ENCODE measurements at places on chromosomes 7 and 10. TPM values are rescaled to one million over a fixed set of nuclear protein-coding genes. Genes with fewer than 3 reads are reported as not detected.

DNA sequence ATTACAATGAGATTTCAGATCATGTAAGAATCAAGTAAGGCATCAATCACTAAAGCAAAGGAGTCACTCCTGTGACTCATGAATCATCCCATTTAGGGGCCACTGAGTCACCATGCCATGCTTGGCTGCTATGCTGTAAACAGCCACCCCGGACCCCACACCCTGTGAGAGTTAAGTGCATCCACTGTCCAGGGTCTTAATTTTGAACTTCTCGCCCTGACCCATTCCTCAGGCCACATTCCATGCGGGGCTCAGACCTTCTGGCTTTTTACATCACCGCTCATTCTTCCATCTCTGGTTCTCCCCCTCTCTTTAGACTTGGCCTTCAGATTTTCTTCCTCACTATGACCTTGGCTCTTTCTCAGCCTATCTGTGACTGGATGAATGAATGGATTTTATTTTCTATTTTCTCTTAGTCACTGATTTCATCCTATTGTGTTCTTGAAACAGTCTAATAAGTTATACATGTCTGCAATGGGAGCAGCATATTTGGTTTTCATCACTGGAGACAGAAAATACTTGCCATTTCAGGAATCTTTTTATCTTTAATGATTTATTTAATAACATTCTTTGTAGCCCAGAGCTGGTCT lies 239.6 kb downstream of the SKIDA1 start:
- no peak for DNase-seq

GRCh38 chr7:125930848-125931247 lies 1001.2 kb upstream of the POT1 start:
- no peak for DNase-seq

- DNase-seq, result no peak
Observed at GRCh38 chr7:136336932-136337331, 359.8 kb upstream of the MTPN start.

DNA sequence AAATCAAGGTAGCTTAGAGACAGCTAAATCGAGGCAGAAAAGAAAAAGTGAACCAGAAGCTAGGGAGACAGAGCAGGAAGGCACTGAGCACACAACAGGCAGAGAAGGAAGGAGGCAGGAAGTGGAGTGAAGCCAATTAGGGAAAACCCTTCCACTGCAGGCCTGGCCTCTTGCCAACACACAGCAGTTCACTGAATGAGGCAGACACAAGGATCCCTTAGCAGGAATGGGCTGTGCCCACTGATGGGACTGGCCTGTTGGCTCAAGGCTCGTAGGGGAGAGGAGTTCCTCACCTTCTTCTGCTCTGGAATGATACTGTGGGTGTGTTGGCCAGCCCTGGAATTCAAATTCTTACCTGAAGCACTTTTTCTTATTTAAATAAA lies 220.3 kb upstream of the STK17A start:
- no peak for DNase-seq

DNA sequence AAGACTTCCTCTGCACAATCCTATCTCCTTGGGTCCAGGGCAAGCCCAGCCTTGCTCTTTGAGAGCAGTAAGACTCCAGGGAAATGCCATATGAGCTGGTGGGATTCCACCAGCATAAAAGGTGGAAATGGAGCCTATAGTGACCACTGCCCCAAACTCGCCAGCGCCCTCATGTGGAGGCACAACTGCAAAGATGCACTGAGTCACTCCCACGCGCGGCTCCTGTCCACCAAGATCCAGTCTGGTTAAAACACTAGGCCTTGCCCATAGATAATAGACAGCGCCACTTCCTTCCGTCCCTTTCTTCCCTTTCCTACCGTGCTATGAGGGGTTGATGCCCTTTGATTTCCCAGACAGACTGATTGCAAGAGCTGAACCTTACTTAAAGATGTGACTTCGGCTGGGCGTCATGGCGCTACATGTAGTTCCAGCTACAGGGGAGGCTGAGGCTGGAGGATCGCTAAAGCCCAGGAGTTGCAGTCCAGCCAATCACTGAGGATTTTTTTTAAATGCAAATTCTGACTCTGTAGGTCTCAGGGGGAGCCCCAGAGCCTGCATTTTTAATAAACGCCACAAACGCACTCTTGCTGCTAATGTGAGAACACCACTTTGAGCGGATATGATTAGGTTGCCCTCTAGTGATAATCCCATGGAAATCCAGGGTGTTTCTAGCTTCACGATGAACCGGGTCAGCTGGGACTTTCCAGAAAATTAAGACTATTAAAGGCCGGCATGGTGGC lies 136.5 kb downstream of the EPC1 start:
- peak; percentile 75 for DNase-seq

- DNase-seq, result peak; percentile 74
Observed at GRCh38 chr7:73701357-73701995, 18.0 kb downstream of the STX1A start.

GRCh38 chr7:2759736-2760097 lies 71.7 kb downstream of the AMZ1 start:
- no peak for DNase-seq

- DNase-seq, result peak; percentile 98
Observed at GRCh38 chr10:12333380-12334185, 15.8 kb upstream of the CAMK1D start.

- DNase-seq, result no peak
Observed at GRCh38 chr7:40945788-40946187, 757.1 kb downstream of the INHBA start.

DNA sequence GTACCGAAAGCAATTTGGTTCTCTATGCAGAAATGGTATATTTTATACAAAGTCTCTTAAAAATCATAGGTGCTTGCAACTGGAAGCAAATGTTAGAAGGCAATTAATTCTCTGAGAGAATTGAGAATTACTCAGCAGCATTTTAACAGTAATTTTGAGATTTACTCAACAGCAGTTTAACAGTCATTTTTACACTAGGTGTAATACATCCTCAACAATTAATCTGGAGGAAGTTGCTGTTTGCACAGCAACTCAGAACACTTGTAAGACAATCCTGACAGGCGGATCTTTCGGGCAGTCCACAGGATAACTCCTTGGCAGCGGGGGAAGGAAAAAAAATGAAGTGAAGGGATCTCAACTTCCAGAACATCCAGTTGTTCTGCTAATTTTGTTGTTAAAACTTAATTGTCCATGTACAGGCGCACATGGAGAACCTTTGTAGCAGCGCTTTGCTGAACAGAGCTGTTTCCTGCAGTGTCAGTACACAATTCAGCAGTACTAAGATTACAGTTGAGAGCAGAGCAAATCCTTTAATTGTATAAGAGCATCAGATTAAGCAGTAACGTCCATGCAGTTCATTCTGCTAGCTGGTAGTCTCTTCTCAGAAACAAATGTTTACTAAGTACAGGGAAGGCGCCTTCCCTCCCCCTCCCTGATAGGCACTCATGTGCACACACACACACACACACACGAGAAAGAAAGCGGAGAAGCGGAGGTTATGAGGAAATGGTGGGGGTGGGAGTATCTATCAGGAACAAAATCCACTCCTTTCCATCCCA lies 43.8 kb downstream of the ENO4 start:
- DNase-seq, result no peak

- DNase-seq, result no peak
Observed at GRCh38 chr10:15817409-15818046, 42.8 kb downstream of the MINDY3 start.

DNA sequence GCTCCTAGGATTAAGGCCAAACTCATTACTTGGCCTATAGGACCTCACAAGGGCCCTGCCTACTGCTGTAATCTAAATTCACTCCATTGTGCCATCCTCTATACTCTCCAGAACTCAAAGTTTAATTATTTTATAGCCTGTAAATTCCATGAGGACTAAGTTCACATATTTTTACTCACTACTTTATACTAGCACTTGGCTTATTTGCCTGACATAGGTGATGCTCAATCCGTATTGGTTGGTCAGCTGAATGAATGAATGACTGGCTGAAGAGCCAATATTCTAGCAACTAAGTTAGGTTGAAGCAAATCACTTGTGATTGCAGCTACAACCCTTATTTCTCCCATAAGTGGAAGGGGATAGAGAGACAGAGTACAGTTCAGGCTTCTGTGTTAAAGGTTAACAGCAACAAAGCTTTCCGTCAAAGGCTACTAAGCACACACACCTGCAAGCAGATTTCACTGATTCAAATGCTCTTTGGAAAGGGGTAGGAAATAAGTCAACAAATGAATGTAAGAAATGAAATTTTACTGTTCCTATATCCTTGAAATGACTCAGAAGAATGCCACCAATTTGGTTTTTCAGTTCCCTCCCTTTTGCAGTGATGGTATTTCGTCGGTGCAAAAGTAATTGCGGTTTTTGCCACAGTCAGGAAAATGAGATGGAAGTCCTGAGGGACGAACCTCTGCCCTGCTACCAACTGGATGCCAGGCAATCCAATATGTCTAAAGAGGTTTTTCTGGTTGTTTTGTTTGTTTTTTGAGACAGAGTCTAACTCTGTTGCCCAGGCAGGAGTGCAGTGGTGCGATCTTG lies 120.7 kb downstream of the COL28A1 start:
- DNase-seq, result no peak

DNA sequence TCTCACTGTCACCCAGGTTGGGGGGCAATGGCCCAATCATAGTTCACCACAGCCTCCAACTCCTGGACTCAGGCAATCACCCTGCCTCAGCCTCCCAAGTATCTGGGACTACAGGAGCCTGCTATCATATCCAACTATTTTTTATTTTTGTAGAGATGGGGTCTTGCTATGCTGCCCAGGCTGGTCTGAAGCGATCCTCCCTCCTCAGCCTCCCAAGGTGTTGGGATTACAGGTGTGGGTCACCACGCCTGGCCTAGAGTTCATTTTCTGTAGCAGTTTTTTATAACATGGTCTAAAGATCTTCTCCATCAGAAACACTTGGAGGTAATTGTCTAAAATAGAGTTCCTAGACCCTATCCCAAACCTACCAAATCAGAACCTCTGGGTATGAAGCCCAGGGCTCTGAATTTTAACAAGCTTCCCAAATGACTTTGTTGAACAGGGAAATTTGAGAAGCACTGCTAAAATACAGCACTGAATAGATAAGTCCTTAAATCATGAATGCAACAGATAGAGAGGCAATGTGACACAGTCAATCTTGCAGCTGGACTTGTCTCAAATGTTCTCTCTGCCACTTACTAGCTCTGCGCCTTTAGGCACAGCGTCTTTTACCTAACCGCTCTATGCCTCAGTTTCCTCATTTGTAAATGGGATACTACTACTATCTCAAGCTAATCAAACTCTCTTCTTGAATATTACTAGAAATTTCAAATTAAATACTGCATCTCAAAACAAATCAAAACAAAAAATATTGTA lies 63.7 kb downstream of the CYTH3 start:
- no peak for DNase-seq

DNA sequence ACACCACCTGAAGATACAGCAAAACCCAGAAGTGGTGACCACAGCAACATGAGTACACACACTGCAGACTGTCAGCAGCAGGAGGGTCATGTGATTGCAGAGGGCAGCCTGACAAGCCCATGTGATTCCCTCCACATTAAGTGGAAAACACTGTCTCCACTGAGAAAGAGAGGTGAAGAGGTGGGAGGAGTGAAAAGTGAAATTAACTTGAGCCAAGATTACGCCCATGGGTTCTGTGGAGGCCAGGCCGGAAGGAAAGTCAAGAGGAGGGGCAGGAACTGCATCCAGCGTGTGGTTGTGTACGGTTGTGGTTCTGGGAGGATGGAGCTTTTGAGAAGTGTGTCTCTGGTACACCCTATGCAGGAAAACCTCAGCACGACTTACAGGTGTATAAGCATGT lies 138.5 kb downstream of the PLXNA4 start:
- DNase-seq, result no peak

DNA sequence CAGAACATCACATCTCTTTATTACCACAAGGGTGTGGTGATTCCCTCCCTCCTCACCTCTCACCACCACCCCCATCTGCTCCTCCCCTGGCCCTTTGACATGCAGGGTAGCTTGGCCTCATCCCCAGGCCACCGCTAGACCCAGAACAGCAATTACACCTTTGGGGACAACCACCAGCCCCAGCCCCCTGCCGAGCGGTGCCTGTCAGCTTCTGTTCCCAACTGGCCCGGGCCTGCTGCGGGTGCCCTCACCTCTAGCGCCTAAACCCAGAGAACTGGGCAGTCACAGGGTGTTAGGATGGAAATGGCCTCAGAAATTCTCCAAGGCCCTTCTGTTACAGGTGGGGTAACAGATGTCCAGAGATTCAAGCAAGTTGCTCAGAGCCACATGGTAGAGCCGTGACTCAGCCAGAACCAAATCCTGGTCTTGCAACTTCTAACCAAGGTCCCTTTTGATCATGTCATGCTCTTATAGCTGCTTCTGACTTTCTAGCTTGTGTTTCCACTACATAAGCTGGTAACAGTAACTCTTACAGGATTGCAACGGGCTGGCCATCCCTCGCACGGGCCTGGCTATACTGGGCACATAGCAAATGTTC lies 78.0 kb downstream of the PRKAG2 start:
- no peak for DNase-seq

GRCh38 chr7:141776374-141776773 lies at the start of gene TAS2R4:
Gene TAS2R4, plus strand, starts transcription at chr7:141776674. Its CDS starts 1,815 bp downstream, at chr7:141778489.
- no peak for DNase-seq

- peak; percentile 69 for DNase-seq
Observed at GRCh38 chr10:72171175-72171630, 44.6 kb upstream of the ANAPC16 start.

- no peak for DNase-seq
Observed at GRCh38 chr7:152617056-152617455, 58.9 kb downstream of the XRCC2 start.

DNA sequence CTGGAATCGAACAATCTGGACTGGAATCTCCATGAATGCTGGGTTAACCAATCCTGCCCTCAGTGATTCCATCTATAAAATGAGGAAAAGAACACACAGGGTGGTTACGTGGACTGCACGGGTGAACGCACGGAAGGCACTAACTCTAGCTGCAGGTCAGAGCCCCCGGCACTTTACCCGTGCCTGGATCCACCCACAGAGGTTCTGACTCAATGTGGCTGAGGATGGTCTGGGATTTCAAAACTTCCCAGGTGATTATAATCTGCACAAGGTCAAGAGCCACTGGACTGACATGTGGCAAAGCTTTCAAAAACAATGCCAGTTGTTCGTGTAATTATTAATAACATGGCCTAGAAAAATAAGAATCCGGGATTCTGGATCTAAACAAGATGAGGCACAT lies 29.2 kb downstream of the KIAA1549 start:
- no peak for DNase-seq

DNA sequence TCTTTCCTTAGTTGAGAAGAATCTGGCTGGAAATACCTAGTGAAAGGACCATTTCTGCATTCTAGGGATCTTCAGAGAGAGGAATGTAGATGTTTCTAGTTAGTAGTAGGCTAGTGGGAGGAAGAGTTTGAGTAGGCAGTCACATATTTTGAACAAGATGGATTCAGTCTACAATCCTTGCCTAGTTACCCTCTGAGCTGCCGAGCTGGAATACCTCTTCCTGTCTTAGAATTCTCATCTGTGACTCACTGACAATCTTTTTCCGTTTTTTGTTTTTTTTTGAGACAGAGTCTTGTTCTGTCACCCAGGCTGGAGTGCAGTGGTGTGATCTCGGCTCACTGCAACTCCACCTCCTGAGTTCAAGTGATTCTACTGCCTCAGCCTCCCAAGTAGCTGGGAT lies 30.7 kb upstream of the PLPP4 start:
- no peak for DNase-seq

GRCh38 chr7:54810401-54810800 lies 51.4 kb upstream of the SEC61G start:
- no peak for DNase-seq

SPDYE11 gene
- polyA plus RNA-seq, result not detected

OLAH gene
- not detected for polyA plus RNA-seq

CH25H gene
- polyA plus RNA-seq, result not detected

KNDC1 gene
- polyA plus RNA-seq, result 0.49 TPM

SCART1 gene
- polyA plus RNA-seq, result 0.37 TPM

EMX2 gene
- not detected for polyA plus RNA-seq

PTF1A gene
- not detected for polyA plus RNA-seq

BUB3 gene
- polyA plus RNA-seq, result 224 TPM

FAM25G gene
- polyA plus RNA-seq, result 1.1 TPM

Data from A549 (cell line).